Globus pallidus (tissue), 1 donor: ENCODE measurements at places on chromosomes 2 and 18.

GRCh38 chr2:88874063-88874657 is 182.7 kb downstream of the RPIA start:
- DNase-seq, result peak; percentile 55

- no peak for DNase-seq
Observed at GRCh38 chr18:63897072-63897471, 9.6 kb downstream of the SERPINB2 start.

GRCh38 chr2:47506436-47506835 is 103.5 kb downstream of the MSH2 start:
- DNase-seq, result peak; percentile 60

DNA sequence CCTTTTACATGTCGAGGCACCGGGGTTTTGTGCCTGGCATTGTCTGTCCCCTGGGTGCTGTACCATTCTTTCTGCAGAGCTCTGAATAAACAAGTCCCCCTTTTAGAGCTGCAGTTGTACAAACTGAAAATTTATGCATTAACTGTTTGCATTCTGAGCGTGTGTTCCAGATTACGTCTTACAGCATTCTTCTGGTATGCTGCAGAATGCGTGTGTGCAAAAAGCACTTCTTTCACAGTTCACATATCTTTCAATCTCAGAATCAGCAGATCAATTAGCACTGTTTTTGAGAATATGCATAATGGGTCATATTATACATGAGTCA is 27.5 kb downstream of the MEIS1 start:
- peak; percentile 60 for DNase-seq

DNA sequence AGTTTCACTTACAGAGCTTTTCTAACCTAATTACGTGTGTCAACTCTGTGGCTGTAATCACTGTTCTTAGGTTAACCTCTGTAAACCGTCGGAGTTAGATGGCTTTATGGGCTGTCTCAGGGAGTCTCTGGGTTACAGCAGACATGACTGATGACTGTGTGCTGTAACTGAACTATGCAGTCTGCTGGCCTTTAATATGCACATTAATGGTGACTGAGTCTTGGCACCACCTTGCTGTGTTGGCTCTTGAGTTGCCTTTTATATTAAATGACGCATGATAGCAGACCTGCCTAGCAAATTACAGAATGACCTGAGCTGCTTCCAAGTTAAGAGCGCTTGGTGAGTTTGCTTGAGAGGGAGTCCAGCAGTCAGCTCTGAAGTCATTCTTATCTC is 90.1 kb downstream of the ACKR3 start:
- no peak for DNase-seq

DNA sequence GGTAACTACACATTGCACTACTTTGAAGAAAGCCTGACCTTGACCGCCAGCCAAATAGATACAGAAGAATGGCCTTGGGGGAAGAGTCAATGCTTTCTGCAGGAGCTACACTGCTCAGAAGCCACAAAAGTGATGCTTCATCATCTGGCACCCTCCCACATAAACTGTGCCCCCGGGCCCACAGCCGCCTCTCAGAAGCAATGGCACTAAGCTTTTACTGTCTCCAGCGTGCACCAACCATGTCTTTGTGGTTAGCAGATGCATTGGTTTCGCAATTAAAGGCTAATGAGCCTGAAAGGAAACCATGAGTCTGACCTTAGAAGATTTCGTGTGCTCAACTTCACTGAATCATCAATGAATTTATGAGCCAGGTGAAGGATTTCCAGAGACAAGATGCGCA is 209.4 kb upstream of the TRIB2 start:
- no peak for DNase-seq

GRCh38 chr18:55856229-55856628 is 268.2 kb upstream of the TCF4 start:
- DNase-seq, result no peak

DNA sequence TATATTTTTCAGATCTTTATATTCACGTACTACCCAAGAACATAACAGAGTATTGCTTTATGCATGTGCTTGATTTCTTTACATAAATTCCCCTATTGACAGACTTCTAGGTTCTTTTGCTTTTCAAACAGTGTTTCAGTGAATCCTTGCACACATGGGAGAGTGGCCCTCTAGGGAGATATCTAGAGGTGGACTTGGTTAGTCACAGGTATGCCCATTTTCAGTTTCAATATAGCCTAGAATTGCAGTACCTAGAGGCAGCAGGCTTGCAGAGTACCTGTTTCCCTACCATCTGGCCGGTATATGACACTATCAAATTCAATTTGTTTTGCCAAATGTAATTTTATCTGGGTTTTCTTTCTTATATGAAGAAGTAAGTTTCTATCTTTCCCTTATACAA is 36.8 kb downstream of the EML6 start:
- no peak for DNase-seq
